ENCODE measurements at places on chromosomes 11 and 22.

DNA sequence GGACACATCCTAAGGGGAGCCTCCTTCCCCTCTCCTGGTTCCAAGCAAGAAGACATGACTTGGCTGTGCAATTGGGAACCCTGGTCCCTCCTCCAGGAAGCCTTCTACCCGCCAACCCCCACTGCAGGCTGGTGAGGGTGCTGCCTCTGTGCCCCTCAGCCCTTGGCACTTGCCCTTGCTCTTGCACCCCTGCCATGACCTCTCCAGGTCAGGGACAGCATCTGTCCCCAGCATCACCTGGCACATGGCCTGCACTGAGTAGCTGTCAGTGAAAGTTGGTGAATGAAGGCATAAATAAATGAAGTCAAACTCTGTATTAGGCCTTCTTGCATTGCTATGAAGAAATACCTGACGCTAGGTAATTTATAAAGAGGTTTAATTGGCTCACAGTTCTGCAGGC, 1.9 kb upstream of the GTSE1 start:
- DNase-seq: no peak

DNA sequence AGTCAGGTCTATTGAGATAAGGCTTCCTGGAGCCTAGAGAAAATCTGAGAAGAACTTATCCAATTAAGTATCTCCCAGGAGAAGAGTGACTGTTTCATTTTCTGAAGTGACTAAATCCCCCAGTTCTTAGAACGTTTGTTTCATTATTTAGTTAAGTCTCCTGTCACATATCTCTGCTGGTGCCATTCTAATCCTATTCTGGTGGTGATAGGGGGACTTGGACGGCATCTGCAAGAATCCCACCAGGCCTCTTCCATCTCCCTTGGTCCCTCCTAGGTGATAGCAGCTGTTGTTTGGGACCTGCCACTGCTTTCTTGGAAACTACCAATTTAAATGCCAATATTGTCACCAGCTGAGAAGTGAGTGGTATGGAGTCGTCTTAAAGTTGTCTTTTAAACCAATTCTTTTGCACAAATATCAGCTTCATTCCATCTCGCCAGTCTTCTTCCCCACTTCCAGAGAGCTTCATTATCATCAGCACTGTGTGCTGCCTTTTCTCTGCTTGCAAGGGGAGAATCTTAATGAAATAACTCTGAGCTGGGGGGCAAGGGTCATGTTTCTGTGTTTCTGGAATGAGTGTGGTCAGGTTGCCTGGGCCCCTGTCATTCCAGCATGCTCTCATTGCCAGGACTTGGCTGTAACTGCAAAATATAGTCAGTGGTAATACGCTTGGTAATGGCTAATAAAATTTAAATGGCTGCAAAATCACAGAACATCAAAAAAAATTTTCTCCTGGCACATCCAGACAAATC, 104.8 kb downstream of the LDLRAD3 start:
- DNase-seq: no peak

GRCh38 chr22:33706100-33706499, 214.2 kb downstream of the LARGE1 start:
- DNase-seq: no peak

DNA sequence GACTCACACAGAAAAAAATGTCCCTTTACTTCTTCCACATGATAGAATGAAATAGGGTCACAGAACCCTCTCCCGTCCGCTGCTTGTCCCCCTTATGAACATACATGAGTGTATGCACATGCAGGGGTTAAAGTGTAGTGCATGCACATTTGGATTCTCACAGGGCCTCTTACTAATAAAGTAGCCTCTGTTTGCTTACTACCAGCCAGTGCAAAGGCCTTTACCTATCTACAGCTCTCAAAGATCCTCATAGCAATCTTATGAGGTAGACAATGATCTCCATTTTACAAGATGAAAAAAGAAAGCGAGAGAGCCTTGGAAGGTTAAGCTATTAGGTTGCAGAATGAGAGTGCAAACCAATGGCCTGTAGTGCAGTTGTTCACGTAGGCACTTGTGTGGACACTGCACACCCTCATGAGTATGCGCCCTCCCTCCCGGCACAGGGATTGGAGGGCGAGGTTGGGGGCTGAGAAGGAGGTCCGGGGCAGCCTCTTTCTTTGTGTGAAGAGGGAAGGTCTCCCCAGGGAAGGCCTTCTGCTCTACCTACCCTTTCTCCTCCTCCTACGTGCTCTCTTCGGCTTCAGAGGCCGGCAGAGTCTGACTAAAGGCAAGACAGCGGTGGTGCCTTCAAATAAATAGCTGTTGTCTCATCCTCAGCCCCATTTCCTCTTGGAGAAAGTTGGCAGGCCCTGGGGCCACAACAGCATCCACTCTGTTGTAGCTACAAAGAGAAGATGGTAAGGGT, 91.3 kb downstream of the CEP164 start:
- no peak for DNase-seq

GRCh38 chr11:85672105-85672902, 7.4 kb upstream of the CREBZF start:
- DNase-seq: no peak

DNA sequence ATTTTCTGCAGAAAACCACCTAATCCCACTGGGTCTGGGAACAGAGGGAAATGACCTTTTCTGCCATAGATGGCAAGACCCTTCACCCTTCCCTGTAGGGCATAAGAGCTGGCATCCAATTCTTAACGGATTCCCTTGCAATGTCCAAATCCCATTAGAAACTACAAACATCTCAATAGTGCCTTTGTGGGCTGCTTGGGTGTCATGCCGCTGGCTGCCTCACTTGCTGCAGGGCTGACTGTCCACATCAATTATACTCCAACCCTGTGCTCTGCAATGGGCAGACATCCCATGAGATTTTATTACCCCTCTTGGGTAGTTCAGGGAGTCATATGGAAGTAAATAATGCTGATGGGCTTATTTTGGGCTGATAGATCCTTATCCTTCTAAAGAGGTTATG, 7.3 kb downstream of the GRAP2 start:
- no peak for DNase-seq

- peak; percentile 49 for DNase-seq
These were observed 9.4 kb downstream of the PGM2L1 start for GRCh38 chr11:74388678-74389327.

GRCh38 chr11:2201542-2201941, 29.9 kb upstream of the TH start:
- no peak for DNase-seq

GRCh38 chr11:106479646-106480045, 402.2 kb downstream of the AASDHPPT start:
- DNase-seq: no peak

DNA sequence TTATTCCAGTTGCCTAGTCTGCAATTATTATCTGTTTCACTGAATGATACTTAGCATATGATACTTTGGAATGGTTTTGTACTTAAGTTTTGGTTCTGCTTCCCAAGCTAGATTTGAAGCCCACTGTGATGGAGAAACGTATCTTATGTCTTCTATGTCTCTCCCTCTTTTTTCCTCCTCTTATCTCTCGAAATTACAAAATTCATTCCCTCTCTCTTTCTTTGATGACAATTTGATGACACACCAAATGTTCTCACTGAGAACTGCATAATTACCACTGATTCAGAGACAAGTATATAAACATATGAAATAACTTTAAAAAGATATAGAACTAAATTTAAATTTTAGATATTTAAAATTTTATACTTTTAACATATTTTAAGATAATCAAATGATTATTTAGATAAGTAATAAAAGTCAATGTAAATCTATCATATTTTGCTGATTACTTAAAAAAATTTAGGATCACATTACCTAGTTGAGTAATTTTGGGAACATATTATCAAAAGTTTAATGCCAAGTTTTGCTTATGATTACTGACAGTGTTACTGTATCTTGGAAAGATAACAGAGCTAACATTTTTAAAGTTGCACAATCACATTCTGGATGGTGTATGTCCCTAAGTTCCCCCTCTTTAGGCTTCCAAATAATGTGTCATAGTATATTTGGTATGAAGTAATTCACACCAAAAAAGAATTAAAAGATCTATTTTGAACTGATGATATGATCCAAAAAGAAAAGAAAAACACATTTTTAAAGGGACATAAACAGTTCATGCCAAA, 255.3 kb downstream of the SBF2 start:
- DNase-seq: no peak

DNA sequence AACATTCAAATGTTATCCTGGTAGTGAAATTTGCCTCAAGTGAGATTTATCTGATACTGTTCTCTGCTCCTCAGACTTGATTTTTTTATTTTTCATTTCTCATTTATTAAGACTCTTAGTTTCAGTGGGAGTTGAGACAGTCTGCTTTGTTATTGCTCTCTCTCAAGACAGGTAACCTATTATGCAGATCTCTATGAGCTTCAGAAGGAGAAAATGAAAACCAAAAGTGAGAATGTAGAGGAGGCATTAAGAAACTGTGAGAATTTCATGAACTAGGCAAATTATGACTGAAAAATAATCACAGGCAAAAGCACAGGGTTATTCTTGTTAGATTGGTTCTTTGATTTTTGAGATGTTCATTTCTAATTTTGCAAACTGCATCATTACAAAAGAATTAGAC, 290.0 kb upstream of the CHORDC1 start:
- DNase-seq: no peak

DNA sequence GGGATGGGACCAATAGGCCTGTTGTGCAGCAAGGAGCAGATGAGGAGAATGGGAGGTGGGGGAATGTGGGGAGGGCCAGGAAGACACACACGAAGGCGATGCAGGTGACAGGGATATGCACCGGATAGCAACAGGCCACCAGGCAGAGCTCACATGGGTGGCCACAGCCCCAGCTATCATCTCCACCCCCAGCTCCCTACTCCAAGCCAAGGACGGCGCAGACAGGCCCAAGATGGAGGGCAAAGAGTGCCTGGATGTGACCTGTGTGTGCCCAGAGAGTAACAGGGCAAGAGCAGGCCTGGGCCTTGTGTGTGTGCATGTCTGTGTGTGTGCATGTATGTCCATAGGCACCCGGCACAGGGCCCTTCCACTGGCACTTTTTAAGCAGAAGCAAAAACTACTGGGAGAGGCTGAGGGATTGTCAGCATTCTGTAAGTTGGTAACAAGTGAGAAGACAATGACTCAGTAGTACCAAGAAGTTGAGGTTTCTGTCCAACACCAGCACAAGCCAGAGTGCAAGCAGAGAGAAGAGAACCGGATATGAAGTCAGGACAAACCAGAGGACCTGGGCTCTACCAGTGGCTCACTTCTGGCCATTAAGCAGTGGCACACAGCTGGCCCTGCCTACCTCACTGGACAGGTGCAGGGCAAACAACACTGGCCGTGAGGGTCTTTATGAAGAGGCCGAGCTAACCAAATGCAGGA, 36.4 kb downstream of the NRXN2 start:
- DNase-seq: no peak

- no peak for DNase-seq
These were observed 31.9 kb upstream of the APOL5 start for GRCh38 chr22:35685731-35686130.

DNA sequence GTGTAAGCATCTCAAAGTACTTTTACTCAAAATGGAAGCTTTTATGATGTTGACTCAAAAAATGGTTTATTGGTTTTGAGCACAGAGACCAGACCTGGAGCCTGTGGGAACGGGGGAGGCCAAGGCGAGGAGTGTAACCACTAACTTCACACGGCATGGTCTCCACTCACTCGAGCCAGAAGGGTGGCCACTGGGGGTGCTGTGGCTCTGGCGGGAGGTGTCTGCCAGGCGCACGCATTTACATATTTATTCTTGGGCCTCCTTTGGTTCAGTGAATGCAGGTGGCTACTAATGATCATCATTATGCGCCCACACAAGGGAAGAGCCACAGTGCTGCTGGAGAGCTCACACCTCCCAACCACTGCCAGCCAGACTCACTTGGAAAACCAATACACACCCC, 64.6 kb downstream of the FLRT1 start:
- no peak for DNase-seq

DNA sequence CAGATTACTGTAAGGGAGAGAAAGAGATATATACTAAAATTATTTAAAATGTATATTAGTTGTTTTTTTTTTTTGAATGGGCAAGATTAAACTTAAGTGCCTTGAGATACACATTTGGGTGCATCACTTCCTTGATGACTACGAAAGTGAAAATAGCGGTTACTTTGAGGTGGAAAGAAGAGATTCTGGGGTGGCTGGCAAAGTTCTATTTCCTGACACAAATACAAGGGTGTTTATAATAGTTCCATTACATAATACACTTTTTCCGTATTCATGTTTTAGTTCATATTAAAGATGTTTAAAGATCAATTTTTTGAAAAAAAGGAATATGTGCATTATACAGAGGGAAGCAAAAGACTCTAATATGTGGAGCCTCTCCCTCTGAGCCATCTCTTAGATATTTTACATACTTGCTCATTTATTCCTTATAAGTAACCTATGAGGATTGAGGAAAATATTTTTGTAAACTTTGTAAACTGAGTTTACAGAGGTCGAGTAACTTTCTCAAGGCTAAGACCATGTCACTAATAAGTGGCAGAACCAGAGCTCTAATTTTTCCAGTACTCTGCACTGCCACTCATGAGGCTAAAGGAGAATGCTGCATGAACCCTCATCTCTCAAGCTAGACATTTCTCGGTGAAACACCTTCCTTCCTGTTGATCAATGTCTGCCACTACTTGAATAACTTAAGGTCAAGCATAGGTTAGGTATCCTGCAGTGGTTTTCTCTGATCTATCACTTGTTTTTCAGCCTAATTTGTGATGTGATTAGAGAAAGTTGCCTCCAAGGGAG, 58.6 kb downstream of the DDIAS start:
- peak; percentile 26 for DNase-seq

GRCh38 chr22:29156507-29156906, 49.2 kb upstream of the EMID1 start:
- no peak for DNase-seq

DNA sequence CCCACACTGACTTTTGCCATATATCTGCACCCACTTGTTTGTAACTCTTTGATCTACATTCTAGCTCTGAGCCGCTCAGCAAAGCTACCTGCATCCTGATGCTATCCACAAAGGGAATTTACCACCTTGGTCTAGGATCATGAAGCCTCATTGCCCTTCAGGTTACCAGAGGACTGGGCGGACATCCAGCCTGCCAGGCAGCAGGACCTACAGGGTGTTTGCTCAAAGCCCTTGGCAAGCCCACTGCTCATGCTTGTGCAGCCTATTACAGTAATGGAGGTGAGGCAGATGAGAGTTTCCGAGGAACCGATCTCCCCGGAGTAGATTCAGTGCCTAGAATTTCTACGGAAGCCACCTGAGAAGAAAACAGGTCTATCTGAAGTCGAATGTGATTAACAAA, 417.2 kb downstream of the OPCML start:
- DNase-seq: no peak

GRCh38 chr11:1304380-1304779, 5.1 kb downstream of the TOLLIP start:
- no peak for DNase-seq

DNA sequence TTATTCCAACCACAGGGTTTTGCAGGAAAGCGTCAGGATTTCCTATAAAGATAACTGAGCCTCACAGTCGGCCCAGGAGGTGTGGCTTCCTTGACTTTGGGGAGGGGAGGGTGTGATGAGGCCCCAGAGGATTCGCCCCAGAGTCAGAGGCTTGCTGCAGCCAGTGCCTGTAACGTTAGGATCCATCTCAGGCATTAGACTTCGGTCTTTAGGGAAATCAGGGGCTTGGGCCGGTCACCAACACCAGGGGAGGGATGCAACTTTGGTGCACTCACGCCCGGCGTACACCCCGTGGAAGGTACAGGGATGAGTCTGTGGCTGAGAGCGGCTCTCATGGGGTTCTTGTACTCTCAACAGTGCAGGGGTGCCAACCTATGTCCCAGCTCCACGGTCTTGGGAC, 5.7 kb upstream of the ANO1 start:
- no peak for DNase-seq

- no peak for DNase-seq
These were observed 7.2 kb downstream of the AHNAK start for GRCh38 chr11:62539238-62539925.

All from activated CD8-positive, alpha-beta memory T cell treated with anti-CD3 and anti-CD28 coated beads for 4 hours (primary cell).